Smooth muscle cell of the brain vasculature (primary cell): ENCODE measurements at places on chromosomes 1 and 21.
A peak's percentile ranks its signal among the peaks of the same experiment; 100 is the strongest.

DNA sequence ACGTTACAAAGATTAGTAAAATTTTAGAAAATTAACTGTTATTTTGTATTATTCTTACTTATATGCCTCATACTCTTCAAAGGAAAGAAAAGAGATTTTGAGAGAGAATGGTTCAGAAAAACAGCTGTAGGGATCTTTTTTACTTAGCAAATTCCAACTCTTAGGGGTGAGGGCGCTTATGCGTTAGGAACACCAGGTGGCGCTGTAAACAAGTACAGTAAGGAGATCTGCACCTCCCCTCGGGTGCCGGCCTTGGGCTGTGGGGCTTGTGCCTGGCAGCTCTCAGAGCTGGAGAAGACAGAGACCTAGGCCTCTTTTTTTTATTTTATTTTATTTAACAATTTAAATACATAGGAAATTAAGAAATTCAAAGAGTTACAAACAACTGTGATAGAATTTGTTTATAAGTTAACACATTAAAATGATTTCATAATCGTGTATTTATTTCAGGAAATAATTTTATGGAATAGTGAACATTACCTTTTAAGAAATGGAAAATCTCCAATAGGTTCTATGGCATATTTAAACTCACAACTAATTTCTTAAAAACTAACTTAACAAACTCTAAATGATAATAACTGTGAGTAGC is 32.6 kb downstream of the UTP25 start:
- DNase-seq, result peak; percentile 87

GRCh38 chr1:56920591-56921001 is 45.2 kb downstream of the C8B start:
- no peak for DNase-seq

DNA sequence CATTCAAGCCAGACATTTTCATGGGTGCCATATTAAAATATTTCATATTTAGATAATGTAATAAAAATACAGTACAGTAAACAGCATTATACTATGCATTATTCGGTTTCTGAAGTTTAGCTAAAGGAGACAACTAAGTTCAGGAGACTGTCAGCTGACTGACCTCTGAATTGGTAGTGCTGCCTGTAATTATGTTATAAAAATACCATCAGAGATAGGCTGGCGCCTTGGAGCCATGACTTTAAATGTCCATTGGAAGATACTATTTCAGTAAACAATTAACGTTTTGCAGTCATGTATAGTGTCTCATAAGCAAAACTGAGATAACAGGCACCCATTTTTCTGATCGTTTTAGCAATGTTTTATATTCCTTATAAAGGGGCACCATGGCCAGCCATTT is 11.3 kb upstream of the RAB29 start:
- no peak for DNase-seq

DNA sequence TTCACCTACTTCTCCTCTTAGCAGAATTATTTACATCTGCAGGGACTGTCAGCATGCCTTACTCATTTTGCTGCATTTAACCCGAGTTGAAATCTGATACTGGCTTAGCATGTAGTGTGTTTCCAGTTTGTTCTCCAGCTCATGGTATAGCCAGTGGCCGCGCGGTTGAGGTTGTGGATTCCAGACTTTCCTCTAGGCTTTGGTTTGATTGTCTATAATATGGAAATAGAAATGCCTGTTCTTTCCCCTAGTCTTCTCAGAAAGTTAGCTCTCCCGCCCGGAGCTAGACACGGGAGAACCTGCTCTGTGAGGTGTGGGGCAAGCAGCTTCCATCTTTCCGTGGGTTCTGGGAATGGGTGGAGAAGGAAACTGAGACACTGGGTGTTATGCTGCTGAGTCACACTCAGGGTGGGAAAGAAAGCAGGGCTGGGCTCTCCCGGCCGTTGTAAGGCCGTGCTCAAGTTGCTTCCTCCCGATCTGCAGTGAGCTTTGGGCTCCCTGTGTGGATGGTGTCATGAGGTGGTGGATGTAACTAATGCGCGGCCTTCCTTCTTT is 206.8 kb upstream of the TMEM51 start:
- DNase-seq, result no peak

- DNase-seq, result no peak
Observed at GRCh38 chr21:35408401-35408800, 359.3 kb upstream of the RUNX1 start.

DNA sequence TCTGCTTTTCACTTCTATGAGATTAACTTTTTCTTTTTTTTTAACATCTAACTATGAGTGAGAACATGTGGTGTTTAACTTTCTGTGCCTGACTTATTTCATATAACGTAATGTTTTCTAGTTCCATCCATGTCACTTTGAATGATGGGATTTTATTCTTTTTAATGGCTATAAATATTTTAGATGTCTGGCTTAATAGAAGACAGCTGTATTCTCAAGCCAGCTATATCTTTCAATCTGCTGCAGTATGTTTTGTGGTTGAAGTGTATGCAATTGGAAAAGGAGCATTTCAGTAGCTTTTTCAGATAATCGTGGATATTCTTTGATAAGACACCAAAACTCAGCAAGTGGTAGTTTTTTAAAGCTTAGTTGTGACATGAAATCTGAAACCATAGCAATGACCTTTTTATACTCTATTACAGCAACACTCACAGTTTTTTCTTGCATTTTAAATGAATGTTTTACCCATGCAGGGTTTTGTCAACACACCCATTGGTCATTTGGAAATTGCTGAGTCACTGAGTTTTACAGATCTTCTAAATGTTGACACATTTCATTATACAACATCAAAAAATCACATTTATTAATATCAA is 5.7 kb upstream of the SVBP start:
- no peak for DNase-seq

- no peak for DNase-seq
Observed at GRCh38 chr1:204103431-204103741, 30.5 kb downstream of the SOX13 start.

- DNase-seq, result no peak
Observed at GRCh38 chr21:37677006-37677405, 239.3 kb downstream of the KCNJ6 start.

GRCh38 chr1:166947398-166948043 is 27.8 kb downstream of the ILDR2 start:
- DNase-seq, result no peak

GRCh38 chr1:72037745-72038343 is 244.5 kb downstream of the NEGR1 start:
- DNase-seq, result peak; percentile 13

DNA sequence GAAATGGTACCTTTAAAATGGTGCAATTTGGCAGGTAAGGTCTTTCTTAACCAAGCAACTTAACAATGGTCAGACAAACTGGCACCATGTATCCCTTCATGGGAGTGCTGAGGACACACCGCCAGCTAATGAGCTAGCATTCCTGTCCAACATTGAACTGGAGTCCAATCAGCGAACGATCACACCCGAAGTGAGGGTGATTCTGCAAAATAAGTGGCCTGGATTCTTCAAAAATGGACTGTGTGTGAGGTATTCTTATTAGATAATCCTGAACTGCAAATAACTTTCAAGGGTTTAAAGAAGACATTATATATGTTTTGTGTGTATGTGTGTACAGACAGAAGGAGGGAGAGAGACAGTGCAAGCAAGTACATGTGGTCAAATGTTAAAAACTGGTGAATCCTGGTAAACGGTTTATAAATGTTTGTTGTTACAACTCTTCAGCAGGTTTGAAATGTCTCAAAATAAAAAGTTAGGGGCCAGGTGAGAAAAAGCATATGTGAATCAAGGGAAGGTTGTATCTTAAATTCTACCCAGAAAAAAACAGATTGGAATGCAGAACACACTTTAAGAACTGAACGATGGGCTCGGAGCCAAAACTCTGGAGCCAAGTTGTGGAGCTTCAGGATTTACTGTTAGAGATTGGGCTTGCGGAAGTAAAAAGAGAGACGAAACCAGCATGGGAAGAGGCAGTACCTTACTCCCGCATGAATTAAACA is 20.9 kb downstream of the GADD45A start:
- no peak for DNase-seq
